GM12892 (cell line): ENCODE measurements at places on chromosomes 1 and 21.

DNA sequence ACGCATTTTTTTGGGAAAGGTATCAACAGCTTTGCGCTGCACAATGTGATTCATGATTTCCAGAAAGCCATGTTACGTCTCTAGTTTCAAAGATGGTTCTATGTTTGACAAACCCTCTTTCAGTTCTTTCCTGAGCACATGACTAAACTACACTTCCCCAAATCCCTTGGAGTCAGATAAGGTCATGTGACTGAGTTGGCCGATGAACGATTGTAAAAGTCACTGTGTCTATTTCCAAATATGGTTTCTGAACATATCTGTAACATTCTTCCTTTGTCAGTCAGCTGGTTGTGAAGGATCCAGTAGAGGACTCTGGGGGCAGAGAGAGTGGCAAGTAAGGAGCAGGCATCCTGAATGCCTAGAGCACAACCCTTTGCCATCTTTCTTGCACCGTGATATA lies 35.4 kb downstream of the TMPRSS15 start:
- DNase-seq: no peak

DNA sequence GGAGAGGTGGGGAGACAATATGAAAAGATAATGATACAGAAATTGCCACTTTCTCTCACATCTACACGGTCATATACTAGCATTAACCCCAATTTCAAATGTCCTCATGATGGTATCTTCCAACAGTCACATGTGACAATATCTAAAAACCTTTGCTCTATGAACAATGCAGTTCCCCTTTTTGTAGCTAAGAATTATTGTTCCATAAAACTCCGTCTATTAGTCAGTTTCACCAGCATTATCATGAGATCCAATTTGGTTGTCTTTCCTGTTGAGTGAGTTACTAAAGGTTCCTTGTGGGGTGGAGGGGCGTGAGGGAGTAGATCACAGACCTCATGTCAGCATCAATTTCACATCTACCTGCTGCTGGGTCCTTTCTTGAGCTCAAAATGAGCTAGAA lies 1.7 kb downstream of the TIAM1 start:
- DNase-seq: no peak

GRCh38 chr1:215786997-215787396 lies 219.9 kb downstream of the KCTD3 start:
- no peak for DNase-seq

DNA sequence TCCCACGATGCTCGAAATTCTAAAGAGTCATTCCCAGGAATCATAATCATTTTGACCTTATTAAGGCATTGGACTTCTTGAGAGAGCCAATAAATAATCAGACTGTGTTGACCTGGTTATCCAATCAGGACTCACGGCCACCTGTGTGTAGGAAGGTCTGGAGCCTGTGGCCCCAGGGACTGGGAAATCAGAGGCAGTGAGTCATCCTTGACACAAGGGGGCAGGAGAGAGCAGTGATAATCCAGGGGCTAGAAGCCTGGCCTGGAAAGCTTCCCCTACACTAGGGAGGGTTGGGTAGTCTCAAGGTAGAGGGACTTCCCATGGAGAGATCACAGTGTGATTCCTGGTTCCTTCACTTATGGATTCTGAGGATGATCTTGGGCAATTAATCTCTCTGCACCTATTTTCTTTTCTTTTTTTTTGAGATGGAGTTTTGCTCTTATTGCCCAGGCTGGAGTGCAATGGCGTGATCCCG lies 4.7 kb downstream of the MR1 start:
- DNase-seq: no peak

GRCh38 chr1:9406111-9406510 lies 113.4 kb downstream of the SPSB1 start:
- DNase-seq: no peak

GRCh38 chr1:165212229-165212628 lies 144.3 kb downstream of the LMX1A start:
- no peak for DNase-seq

- no peak for DNase-seq
Measured at GRCh38 chr1:59061876-59062275, 235.0 kb upstream of the FGGY start.

GRCh38 chr21:36489776-36490165 lies 9.8 kb upstream of the CLDN14 start:
- DNase-seq: no peak

DNA sequence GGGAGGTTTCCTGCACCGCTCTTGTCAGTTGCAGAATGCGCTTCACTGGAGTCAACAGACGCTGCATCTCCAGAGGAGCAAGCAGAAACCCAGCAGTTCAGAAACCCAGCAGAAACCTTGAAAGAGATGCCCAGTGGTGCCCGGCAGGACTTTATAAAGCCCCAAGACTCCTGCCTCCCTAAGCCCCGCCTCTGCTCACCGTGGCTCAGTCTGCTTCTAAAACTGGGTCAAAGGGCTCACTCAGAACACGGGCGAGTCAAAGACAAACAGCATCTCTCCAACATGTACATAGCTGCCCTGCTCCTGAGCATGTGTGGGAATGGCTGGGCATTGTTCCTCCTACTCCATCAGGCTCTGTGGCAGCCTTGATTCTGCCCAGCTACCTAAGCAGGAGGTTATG lies at the start of gene HMGCS2:
Gene HMGCS2, minus strand, starts transcription at position 128 of the 400 bp plus-strand sequence. Its CDS starts 61 bp downstream, at position 67.
- no peak for DNase-seq

DNA sequence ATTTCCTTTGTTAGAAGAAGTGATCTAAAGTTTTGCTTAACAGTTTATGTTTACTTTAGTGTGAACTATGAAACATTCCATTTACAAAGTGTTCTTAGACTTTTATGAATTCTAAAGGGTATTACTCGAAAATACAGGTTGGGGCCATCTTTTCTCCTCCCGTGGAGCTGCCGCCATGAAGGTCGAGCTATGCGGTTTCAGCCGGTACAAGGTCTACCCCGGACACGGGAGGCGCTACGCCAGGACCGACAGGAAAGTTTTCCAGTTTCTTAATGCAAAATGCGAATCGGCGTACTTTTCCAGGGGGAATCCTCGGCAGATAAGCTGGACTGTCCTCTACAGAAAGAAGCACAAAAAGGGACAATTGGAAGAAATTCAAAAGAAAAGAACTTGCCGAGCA lies 39.8 kb downstream of the DENND1B start:
- no peak for DNase-seq

GRCh38 chr1:170806961-170807360 lies 128.4 kb upstream of the MROH9 start:
- DNase-seq: no peak

DNA sequence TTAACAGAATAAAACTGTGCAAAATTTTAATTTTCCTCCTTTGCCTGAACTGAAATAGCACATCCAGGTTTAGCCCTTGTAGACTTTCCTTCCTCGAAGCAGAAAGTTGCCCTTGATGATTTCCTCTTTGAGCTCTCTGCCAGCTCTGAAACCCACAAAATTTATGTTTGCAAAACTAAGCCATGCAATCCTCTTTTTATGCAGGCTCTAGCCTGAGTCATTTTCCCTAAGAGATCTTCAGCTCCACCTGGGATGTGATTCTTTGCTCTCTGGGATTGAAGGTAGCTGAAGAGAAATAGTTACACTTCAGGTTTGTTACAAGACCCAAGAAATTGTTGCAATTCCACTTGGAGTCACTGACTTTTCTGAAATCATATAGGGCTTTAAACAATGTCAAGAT lies 1.4 kb upstream of the F3 start:
- DNase-seq: no peak

DNA sequence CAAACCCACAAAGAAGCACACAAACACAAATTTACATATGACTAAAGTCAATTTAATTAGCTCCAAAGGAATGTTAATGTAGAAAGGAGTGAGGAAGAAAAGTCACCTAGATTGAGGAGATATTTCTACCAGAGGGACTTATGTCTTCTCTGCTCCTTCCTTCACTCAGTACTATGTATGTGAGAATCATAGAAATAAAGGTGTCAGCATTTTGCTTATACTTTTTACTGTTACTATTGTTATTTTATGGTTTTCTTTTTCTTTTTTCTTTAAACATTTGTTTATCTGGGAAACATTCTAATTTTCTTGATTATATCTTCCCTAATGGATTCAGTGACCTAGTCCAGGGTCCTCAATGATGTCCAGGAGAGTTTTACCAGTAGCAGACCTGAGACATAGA lies 511.9 kb upstream of the NCAM2 start:
- no peak for DNase-seq

- DNase-seq: no peak
Measured at GRCh38 chr1:203426366-203426765, 49.2 kb upstream of the PRELP start.

- DNase-seq: no peak
Measured at GRCh38 chr1:89831462-89832120, 10.8 kb downstream of the LRRC8D start.

GRCh38 chr21:34615487-34615814 lies 538 bp upstream of the RCAN1 start:
- no peak for DNase-seq

DNA sequence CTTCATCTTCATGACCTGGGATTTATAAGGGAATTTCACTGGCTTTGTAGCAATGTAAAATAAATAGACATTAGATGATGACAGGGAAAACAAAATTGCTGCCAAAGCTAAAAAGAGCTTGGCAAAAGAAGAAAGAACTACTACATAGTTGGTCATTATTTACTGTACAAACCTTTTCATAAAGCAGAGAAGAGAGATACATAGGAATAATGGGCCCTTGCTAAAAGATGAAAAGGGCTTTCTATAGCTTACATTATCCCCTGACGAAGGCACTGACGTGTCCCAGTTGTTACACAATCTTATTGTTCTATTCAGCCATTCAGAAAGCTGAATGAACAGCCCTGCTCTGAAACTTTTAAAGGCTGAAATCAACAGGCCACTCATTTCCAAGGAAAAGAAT lies 57.1 kb downstream of the ZC3H11B start:
- DNase-seq: no peak

GRCh38 chr1:224727351-224728289 lies 111.5 kb downstream of the CNIH3 start:
- no peak for DNase-seq

- DNase-seq: no peak
Measured at GRCh38 chr1:26582053-26582835, 52.7 kb downstream of the RPS6KA1 start.

- no peak for DNase-seq
Measured at GRCh38 chr1:45892068-45892785, 88.8 kb downstream of the MAST2 start.

DNA sequence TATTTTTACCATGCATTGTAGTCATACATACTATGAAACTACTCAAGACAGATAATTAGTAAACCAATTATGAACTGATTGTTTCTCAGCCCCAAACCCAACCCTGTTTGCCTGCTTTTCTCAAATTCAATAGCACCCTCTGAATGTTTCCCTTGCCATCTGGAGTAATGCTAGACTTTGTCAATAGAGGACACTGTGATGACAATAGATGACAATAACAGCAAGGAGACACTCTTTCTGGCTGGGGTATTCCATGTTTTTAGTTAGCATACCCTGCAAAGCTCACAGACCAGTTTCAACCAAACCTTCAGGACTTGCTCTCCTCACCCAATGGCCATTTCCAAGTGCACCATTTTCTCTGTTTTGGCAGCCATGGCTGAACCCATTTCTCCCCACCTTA lies 108.5 kb upstream of the LRRC7 start:
- no peak for DNase-seq

DNA sequence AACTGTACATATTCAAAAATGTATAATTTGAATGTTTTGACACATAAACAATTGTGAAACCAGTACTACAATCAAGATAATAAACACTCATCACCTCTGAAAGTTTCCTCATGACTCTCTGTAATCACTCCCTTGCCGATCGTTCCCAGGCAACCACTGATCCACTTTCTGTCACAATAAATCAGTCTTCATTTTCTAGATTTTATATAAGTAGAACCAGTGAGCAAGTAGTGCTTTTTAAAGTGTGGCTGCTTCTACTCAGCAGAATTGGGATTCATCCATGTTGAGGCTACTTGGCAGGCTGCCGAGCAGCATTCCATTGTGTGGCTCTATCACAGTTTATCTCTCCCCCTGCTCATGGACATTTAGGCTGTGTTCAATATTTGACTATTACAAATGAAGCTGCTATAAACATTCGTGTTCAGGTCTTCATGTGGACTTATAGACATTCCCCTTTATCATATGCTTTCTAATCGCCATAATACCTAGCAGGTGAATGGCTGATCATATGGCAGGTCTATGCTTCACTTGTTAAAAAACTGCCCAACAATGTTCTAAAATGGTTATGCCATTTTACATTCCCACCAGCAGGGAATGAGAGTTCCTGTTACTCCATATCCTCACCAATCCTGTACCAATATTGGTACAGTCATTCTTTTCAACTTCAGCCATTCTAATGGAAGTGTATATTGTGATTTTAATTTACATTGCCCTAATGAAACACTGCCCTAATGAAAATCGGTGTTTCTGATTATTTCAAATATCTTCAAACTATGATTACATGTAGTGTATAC lies 20.5 kb downstream of the TEX38 start:
- DNase-seq: no peak

- DNase-seq: no peak
Measured at GRCh38 chr1:56196839-56197238, 382.5 kb downstream of the PLPP3 start.

DNA sequence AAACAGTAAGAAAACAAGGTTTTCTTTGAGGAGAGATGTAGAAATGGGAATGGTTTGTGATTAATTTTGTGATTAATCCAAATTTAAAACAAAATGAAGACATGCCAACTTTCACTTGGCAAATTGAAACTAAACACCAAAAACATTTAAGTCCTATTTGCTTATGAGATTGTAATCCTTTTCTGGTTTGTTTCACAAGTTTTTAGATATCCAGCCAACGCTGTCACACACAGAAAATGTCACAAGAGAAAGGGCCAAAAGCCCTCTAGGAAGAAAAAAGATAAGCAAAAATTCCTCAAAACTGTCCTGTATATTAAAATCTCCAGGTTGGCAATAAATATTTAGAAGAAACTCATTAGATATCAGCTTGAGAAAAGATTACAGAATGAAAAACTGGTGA lies 2.5 kb downstream of the USH2A start:
- no peak for DNase-seq

- no peak for DNase-seq
Measured at GRCh38 chr1:208131621-208132286, 112.4 kb downstream of the PLXNA2 start.

DNA sequence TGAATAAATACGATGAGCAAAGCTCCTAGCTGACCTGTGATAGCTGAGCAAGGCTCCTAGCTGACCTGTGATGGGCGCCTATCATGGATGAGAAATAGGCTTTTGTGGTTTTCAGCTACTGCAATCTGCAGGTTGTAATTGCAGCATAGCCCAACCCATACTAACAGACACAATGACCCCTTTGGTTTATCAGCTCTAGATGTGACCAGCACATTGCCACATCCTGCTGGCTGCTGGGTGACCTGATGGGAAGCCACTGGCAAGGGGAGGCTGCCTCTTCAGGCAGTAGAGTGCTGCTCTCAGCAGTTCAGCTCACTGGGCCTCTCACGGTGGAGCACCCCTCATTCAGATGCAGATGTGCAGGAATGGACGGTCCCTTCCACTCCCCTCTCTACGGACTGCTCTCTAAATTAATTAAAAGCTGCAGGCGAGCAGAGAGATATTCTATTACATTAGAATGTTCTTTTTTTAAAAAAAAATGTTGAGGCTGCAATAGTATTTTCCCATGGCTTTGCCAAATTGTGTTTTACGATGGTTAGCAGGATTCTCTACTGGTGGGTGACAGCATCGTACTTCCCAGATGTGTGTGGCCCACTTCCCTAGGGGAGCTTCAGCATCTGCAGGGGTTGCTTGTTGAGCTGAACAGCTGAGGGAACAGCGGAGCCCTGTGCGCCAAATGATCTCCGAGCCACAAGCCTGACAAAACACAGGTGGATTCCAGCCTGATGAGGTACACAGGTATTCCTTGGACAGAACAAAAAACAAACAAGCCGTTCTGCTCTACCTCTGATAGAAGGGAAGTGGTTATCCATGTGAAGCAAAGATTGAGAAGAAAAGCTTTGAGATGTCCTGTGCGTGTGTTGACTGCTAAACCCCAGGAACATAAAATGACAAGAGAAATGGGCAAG lies 65.0 kb downstream of the SYT6 start:
- DNase-seq: no peak
